ENCODE measurements at places on chromosomes 5 and 9. TPM values are rescaled to one million over a fixed set of nuclear protein-coding genes. Genes with fewer than 3 reads are reported as not detected.

The SHROOM1 gene
- 10.1 TPM for total RNA-seq

The AIF1L gene
- 19.9 TPM for total RNA-seq

The RECK gene
- total RNA-seq = 21.7 TPM

The CCNJL gene
- 5.4 TPM for total RNA-seq

The MLANA gene
- total RNA-seq = not detected

The GFPT2 gene
- 443 TPM for total RNA-seq

The MYMK gene
- total RNA-seq = not detected

The PRR16 gene
- total RNA-seq = 1.9 TPM

The GABRA1 gene
- not detected for total RNA-seq

The TLX3 gene
- not detected for total RNA-seq

The PCDHGA11 gene
- total RNA-seq = 5.6 TPM

The OR1K1 gene
- not detected for total RNA-seq

The REEP2 gene
- total RNA-seq = 0.84 TPM

The SLIT3 gene
- 81.2 TPM for total RNA-seq

The BRINP1 gene
- total RNA-seq = not detected

The SKIC3 gene
- 54.8 TPM for total RNA-seq

The CARD6 gene
- 20.4 TPM for total RNA-seq

The TTC23L gene
- not detected for total RNA-seq

The AK3 gene
- total RNA-seq = 77.6 TPM

The ZMAT2 gene
- total RNA-seq = 38.3 TPM

The ZFP37 gene
- 2.5 TPM for total RNA-seq

The NSG2 gene
- not detected for total RNA-seq

The SLC6A7 gene
- total RNA-seq = not detected

The PCDHAC1 gene
- total RNA-seq = 0.60 TPM

The EPB41L4A gene
- total RNA-seq = 64.3 TPM

The TNFSF8 gene
- total RNA-seq = 7.0 TPM

The SPATA31A3 gene
- total RNA-seq = not detected

The FBLL1 gene
- total RNA-seq = 0.84 TPM

The SOX30 gene
- not detected for total RNA-seq

The KLF9 gene
- total RNA-seq = 63.4 TPM

The RAD23B gene
- 107 TPM for total RNA-seq

The SPARC gene
- total RNA-seq = 1,303 TPM

The C5orf52 gene
- total RNA-seq = not detected

The DAPK1 gene
- 101 TPM for total RNA-seq

The FRRS1L gene
- total RNA-seq = not detected

The CMYA5 gene
- total RNA-seq = 7.3 TPM

The PCDHGA2 gene
- 5.5 TPM for total RNA-seq

The KCNT1 gene
- total RNA-seq = not detected

The COL23A1 gene
- 0.12 TPM for total RNA-seq

The PDCD1LG2 gene
- 4.1 TPM for total RNA-seq

The ADAM19 gene
- total RNA-seq = 2.2 TPM

The COL15A1 gene
- 20.7 TPM for total RNA-seq

The PAEP gene
- total RNA-seq = not detected

The SCAI gene
- 5.8 TPM for total RNA-seq

The GALNT12 gene
- 4.7 TPM for total RNA-seq

The CCL27 gene
- total RNA-seq = not detected

The CHSY3 gene
- total RNA-seq = 3.1 TPM

The SLC34A3 gene
- total RNA-seq = not detected

The STING1 gene
- total RNA-seq = 42.4 TPM

The JAK2 gene
- total RNA-seq = 29.1 TPM

The SLC35A4 gene
- total RNA-seq = 25.1 TPM

The ADAMTS13 gene
- total RNA-seq = 1.1 TPM

The FAM221B gene
- not detected for total RNA-seq

The RETREG1 gene
- 51.6 TPM for total RNA-seq

The CDH18 gene
- not detected for total RNA-seq

The CDC14B gene
- 40.5 TPM for total RNA-seq

The LHX6 gene
- total RNA-seq = 9.8 TPM

The GHR gene
- 140 TPM for total RNA-seq

The DMRT2 gene
- total RNA-seq = 4.9 TPM

The IFNB1 gene
- total RNA-seq = not detected
